ENCODE measurements at places on chromosomes 3 and 15.

- DNase-seq = no peak
These were observed 13.8 kb upstream of the MUSTN1 start for GRCh38 chr3:52848617-52849016.

GRCh38 chr15:80388326-80388725 lies 15.9 kb upstream of the ARNT2 start:
- no peak for DNase-seq

- DNase-seq = peak; percentile 67
These were observed 15.2 kb downstream of the MAGEF1 start for GRCh38 chr3:184696697-184697096.

DNA sequence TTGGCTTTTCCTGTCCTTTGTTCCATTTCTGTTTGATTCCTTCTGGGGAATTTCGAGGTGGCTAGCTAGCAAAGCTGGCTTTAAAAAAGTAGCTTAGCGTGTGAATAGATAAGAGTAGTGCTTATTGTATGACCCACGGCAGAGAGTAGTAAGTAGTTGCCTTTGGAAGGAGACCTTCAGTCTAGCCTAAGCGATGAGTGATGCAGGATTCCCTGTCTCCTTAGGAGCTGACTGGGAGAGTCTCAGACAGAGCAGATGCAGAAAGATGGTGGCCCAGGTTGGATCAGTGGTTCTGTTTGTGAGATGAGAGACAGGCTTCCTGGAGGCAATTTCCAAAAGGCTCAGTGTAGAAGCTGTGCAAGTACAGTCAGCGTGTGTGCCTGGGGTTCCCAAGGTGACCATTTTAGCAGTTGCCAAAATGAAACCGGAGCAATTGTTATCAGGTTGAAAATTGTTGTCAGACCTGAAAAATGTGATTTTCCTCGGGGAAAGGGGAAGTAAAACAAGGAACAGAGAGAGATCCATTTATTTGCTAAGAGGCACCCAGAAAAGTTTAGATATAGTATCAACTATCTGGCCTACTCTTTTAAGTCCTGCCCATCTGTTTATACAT lies 681 bp upstream of the IL5RA start:
- no peak for DNase-seq

DNA sequence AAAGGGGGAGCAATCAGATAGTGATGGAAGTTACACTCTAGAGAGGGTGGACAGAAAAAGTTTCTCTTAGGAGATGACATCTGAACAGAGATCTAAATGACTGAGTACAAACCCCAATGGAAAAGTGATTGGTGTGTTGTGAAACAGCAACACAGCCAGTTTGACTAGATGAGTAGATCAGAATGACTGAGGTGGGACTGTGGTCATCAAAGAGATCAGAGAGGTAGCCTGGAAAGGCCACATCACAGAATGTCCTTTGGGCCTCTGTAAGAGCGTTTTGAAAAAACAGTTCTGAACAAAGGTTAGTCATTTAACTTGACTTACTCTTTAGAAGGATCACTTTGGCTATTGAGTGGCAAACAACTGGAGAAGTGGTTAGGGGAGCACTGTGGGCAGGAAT lies 10.6 kb downstream of the LRRC58 start:
- DNase-seq = no peak

GRCh38 chr3:122920986-122921385 lies 106.6 kb downstream of the SEMA5B start:
- no peak for DNase-seq

GRCh38 chr15:96053031-96053780 lies 277.3 kb upstream of the NR2F2 start:
- peak; percentile 42 for DNase-seq

- DNase-seq = no peak
These were observed 208.0 kb upstream of the MME start for GRCh38 chr3:154872074-154872473.

DNA sequence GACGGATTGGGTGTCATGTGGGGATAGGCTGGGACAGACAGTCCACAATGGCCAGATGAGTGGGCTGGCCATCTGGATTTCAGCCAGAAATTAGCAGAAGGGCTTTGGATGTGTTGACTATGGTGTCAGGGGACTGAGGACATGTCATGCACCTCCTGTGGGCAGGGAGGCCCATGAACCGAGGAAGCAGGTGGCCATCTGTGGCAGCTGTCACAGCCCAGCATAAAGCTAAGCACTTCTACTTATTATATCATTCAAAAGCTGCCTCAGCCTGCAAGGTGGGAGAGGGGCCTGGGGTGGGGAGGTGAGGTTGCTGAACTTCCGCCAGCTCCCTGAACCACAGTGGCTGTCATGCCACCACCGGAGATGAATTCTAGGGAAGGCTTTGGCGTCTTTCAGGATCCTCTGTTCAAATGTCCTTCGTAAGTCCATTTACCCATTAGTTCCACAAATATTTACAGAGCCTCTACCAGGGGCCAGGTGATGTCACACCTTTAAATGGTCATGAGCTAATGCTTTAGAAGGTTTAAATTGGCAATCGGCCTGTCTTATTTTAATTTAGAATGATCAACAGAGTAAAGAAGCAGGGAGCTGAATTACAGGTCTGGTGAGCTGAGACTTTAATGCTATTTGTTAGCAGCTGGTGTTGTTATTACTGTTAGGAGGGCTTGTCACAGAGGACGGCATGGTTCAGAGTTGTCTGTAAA lies 23.6 kb upstream of the CAV3 start:
- no peak for DNase-seq

- no peak for DNase-seq
These were observed 384.7 kb downstream of the MFSD1 start for GRCh38 chr3:159186581-159186980.

GRCh38 chr15:80568876-80569605 lies 126.1 kb upstream of the ABHD17C start:
- no peak for DNase-seq

- no peak for DNase-seq
These were observed 97.3 kb downstream of the EPHB1 start for GRCh38 chr3:134892326-134892725.

DNA sequence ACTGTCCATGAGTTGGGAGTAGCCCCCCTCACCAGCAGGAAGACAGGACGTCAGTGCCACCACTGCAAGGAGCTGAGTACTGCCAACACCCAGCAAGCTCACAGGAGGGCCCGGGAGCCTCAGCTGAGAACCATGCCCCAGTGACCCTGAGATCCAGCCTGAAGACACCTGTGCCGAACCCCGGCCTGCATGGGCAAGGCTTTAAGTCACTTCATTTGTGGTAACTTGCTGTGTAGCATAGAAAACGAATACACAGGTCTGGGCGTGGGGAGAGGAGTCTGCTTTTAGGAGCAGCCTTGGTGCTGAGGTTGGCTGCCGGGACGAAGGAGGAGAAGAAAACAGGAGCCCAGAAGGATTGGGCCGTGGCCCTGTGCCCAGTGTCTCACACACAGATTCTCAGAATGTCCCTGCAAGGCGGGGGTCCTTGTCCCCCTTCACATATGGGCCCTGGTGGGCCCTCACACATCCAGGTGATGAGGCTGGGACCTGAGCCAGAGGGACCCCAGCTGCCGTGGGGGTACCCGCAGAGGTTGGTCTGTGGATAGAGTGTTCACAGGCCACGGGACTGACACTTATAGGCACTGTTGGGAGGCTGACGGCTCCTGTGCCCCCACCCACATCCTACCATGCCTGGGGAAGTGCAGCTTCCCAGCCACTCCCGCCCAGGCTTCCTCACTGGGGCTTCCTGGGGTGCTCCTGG lies 85.3 kb downstream of the PLXNA1 start:
- DNase-seq = no peak

GRCh38 chr3:57556459-57557084 lies 498 bp downstream of the PDE12 start:
- DNase-seq = peak; percentile 50

DNA sequence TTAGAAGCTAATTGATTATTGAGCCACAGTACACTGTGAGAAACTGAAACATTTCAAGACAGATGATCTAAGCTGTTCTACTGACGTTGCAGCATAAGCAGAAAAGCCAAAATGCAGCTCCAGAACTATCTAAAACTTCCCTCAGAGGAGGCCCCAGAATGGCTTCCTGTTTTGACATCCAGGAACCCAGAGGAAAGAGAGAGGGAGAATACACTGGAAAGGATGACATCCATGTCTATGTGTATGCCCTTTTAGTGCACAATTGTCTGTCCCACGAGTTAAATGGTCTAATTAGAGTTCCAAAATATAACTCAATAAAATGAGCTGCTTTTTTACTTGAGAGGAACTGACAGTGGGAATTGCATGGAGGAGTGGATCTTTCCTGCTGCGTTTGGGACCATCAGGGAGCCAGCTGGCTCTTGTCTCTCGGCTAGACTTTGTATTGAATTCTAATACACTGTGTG lies 688.1 kb downstream of the ZNF385D start:
- no peak for DNase-seq

DNA sequence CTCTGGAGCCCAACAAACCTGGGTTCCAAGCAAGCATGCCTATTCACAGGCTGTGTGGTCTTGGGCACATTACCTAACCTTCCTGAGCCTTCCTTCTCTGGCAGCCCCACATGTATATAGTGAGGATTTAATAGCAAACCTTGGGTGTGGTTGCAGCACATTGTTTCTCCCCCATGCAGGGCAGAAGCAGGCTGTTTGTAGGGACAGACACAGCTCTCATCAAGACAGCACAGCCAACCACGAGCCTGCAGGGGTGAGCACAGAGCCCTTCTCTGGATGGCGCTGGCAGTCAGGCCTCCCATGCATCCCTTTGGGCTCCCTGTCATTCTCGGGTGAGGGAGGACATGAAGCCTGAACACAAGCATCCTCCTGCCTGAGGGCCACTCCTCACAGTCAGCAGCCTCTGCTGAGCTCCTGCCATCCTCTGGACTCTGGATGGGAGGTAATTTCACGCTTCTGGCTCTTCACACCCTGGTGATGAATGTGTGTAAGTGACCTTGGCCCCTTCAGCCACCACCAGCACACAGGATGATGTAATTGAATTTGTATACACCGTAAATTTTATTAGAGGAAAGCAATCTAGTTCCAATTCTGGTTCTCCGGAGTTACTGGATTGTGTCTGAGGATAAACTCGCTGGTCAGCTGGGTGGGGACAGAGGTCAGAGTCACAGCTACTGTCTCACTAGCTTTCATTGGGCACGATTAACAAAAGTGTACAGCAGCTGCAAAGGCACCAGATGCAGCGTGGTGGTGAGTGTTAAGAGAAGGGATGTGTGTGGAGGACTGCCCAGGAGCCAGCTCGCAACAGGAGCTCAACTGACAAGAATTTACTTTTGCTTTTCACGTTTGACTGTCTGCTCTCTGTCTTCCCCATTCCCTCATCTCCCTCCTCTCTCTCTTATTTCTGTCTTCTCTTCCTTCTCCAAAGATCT lies 118.1 kb downstream of the CLSTN2 start:
- DNase-seq = peak; percentile 47

DNA sequence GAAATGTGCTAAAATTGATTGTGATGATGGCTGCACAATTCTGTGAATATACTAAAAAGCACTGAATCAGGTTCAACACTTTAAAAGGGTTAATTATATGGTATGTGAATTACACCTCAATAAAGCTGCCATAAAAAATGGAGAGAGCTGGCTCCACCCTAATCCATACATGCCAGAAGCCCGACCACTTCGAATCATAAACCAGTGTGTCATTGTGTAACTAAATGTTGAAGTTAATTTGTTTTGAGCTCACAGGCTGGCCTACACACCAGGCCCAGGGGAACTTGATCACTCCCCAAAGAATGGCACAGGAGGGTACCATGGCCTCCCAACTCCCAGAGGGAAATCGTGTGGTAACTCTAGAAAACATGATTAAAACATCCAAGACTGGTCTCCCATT lies 14.0 kb downstream of the PLCD1 start:
- DNase-seq = no peak

DNA sequence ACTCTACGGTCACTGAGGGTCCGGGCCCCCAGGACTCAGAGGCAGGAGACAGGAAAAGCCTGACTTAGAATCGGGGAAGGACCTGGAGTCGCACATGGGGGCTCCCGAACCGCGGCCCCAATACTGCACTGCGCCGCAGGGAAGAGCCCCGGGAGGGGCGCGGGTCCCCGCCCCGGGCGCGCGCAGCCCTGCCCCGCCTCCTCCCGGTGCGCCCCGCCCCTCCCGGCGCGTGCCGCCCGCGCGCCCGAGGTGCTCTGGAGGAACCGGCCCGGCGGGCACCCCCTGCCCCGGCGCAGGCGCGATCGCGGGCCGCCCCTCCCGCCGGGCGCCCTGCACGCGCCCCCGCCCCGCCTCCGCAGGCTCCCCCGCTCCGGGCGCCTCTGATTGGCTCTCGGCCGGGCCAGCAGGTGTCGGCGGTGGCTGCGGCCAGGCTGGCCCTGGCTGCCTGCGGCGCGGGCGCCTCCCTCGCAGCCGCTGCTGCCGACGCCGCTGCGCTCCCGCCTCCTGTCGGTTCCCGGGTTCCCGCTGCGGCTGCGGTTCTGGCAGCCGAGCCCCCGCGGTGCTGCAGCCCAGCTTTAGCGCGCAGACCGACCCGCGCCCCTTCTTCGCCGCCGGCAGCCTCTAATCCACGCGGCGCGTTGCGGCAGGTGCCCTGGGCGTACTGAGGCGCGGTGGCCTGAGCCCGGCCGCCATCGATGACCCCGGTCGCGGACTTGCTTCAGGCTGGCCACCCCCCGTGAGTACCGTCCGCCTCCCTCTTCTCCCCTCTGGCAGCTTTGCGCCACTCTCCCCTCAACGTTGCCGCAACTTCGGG lies at the start of gene MYRIP:
MYRIP (plus strand) TSS at position 429 of the 814 bp plus-strand sequence. CDS start 91,208 bp downstream, outside the sequence.
- DNase-seq = peak; percentile 86

DNA sequence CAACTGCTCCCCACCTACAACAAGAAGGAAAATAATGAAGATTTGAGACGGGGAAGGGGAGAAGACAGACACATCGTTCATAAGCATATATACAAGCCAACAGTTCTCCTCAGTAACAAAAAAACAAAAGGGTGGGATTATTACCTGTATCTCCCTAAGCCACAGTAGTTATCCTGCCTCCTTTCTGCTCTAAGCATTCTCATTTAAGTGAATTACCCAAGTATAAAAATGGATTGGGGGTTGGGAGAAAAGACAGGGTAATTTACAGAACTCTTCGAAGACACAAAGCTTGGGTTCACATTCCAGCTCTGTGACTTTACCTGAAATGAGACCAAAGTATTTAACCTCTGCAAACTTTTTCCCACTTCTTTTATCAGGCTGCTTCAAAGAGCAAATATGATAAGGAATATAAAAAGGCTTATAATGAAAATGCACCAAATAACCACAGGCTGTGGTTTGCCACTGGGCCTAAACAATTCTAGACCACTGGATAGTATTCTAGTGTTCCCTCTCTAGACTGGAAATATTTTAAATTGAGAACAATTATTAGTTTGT lies 64.4 kb downstream of the UACA start:
- DNase-seq = no peak

- DNase-seq = no peak
These were observed 209.5 kb downstream of the ZIC1 start for GRCh38 chr3:147618691-147619090.

Measured in hepatocyte (in vitro differentiated cells).